ENCODE measurements at places on chromosomes 16 and 17. TPM values are rescaled to one million over a fixed set of nuclear protein-coding genes. Genes with fewer than 3 reads are reported as not detected.

Gene PRSS21
- total RNA-seq, result 1.2 TPM

Gene GAST
- total RNA-seq, result not detected

Gene RNF112
- total RNA-seq, result 0.56 TPM

Gene CCL14
- not detected for total RNA-seq

Gene CDK12
- 81.9 TPM for total RNA-seq

Gene NOXO1
- not detected for total RNA-seq

Gene CSH1
- 8.2 TPM for total RNA-seq

Gene KRT32
- total RNA-seq, result not detected

Gene GGA2
- total RNA-seq, result 87.2 TPM

Gene KCNAB3
- 8.6 TPM for total RNA-seq

Gene C17orf100
- 3.0 TPM for total RNA-seq

Gene KRTAP9-1
- not detected for total RNA-seq

Gene NPIPA2
- 4.6 TPM for total RNA-seq

Gene TEX19
- not detected for total RNA-seq

Gene JPT2
- total RNA-seq, result 85.1 TPM

Gene RTN4RL1
- not detected for total RNA-seq

Gene CCR7
- 140 TPM for total RNA-seq

Gene MEIOC
- total RNA-seq, result not detected

Gene SOST
- not detected for total RNA-seq

Gene CSH2
- 2.3 TPM for total RNA-seq

Gene DNAH9
- total RNA-seq, result not detected

Gene FAM20A
- not detected for total RNA-seq

Gene TLCD2
- 0.26 TPM for total RNA-seq

Gene IGFALS
- total RNA-seq, result 0.13 TPM

Gene FZD2
- not detected for total RNA-seq

Gene KRTAP1-5
- not detected for total RNA-seq

Gene SERPINF2
- total RNA-seq, result 0.45 TPM

Gene ZP2
- total RNA-seq, result not detected

Gene MYLK3
- 0.56 TPM for total RNA-seq

Gene ADCY7
- 173 TPM for total RNA-seq

Gene PLA2G10
- total RNA-seq, result not detected

Gene MPP2
- 1.3 TPM for total RNA-seq

Gene CD300C
- not detected for total RNA-seq

Gene TSPAN10
- total RNA-seq, result 0.30 TPM

Gene KRTAP3-1
- not detected for total RNA-seq

Gene PROCA1
- total RNA-seq, result 12.4 TPM

Gene C1QTNF8
- total RNA-seq, result not detected

Gene MMP15
- 0.29 TPM for total RNA-seq

Gene CHD9NB
- total RNA-seq, result 2.0 TPM

Gene SGCA
- not detected for total RNA-seq

Gene TGFB1I1
- total RNA-seq, result 2.7 TPM

Gene LDHD
- total RNA-seq, result 0.48 TPM

Gene RPL26
- total RNA-seq, result 2,606 TPM

Gene ETV4
- 0.56 TPM for total RNA-seq

Gene ZNF624
- total RNA-seq, result 3.4 TPM

Gene NUDT7
- total RNA-seq, result 3.8 TPM

Gene ABCC12
- total RNA-seq, result not detected

Gene RNF222
- total RNA-seq, result 0.09 TPM

Gene DNASE1L2
- total RNA-seq, result 2.7 TPM

Gene ABCC3
- 0.40 TPM for total RNA-seq

Gene METTL16
- total RNA-seq, result 49.9 TPM

Gene CBX2
- 1.6 TPM for total RNA-seq
